ENCODE measurements at places on chromosomes 12 and 14. TPM values are rescaled to one million over a fixed set of nuclear protein-coding genes. Genes with fewer than 3 reads are reported as not detected.

The KRT2 gene
- total RNA-seq, result not detected

The DDIT3 gene
- total RNA-seq, result 9.1 TPM

The PMCH gene
- total RNA-seq, result not detected

The EXOC3L4 gene
- not detected for total RNA-seq

The KRT77 gene
- not detected for total RNA-seq

The TTC7B gene
- total RNA-seq, result 26.4 TPM

The PLBD1 gene
- 6.6 TPM for total RNA-seq

The SPRYD4 gene
- 1.0 TPM for total RNA-seq

The RNASE3 gene
- total RNA-seq, result not detected

The FGF6 gene
- total RNA-seq, result not detected

The NR1H4 gene
- not detected for total RNA-seq

The EXOC5 gene
- total RNA-seq, result 23.7 TPM

The ZBTB42 gene
- total RNA-seq, result 1.5 TPM

The MYO1H gene
- total RNA-seq, result not detected

The MMP14 gene
- total RNA-seq, result 445 TPM

The SLC8B1 gene
- 17.1 TPM for total RNA-seq

The ALDH1L2 gene
- total RNA-seq, result 35.3 TPM

The VRTN gene
- not detected for total RNA-seq

All from epithelial cell of alveolus of lung (primary cell).